RKO (cell line): ENCODE measurements at places on chromosomes 11 and 22.
A peak's percentile ranks its signal among the peaks of the same experiment; 100 is the strongest.

DNA sequence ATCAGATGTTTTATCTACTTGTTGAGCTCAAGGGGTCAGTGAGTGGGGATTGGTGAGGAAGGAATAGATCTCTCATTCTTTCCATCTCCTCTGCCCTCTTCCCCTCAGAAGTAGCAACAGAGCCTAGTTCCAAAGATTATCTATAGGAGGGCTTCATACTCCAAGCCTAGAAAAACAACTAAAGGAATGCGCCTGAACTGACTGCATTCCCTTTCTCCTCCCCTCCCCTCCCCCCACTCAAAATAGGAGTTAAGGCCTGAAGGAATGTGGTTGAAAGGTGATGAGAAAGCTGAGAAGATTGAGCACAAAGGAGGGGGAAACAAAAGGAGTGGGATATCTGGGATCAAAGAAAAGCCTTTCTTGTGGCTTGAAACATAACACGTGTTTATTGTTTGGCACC lies 10.5 kb downstream of the EMSY start:
- no peak for DNase-seq

DNA sequence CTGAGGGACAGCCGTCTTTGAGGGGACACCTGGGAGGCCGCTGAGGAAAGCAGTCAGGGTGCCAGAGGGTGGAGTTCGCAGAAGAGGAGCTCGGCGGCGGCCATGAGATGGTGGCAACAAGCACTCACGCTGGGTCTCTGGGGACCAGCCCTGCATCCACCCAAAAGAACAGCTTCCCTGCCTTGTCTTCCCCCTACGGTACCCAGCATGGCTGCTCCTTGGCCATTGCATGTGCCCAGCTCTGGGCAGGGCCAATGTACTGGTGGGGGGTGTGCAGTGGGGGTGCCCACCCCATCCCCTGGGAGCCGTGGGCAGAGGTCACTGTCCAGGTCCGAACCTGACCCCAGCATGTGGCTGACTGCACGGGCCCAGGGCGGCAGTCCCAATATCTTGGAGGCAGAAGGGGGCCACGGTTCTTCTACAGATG lies 42.3 kb downstream of the OSBPL5 start:
- no peak for DNase-seq

- DNase-seq: no peak
Measured at GRCh38 chr11:27153136-27153535, 112.5 kb downstream of the BBOX1 start.

DNA sequence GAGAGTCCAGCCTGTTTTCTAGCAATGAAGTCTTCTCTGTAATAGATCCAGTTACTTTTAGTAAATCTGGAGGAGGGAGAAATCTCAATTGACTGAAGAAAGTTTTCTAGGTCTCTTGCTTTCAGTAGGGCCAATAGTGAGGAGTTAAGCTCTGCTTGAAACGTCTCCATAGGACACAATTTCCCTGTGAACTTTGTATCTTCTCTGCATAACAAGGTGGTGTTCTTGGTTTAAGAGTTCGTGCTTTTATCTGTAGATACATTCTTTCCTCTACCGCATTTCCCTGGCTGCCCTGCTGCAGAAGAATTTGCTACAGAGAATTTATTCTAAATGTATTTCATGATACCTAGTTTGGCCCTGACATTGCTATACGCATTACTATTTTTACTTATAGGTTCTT lies 183.1 kb downstream of the ARHGAP42 start:
- no peak for DNase-seq

GRCh38 chr11:116830184-116830912 lies 641 bp downstream of the APOC3 start:
- no peak for DNase-seq

- DNase-seq: no peak
Measured at GRCh38 chr11:125516245-125516644, 20.2 kb upstream of the FEZ1 start.

GRCh38 chr11:44905131-44905866 lies 45.4 kb downstream of the TP53I11 start:
- no peak for DNase-seq

- DNase-seq: no peak
Measured at GRCh38 chr11:122594986-122595645, 60.4 kb upstream of the UBASH3B start.

GRCh38 chr22:17159504-17159951 lies 451 bp upstream of the HDHD5 start:
- peak; percentile 87 for DNase-seq

DNA sequence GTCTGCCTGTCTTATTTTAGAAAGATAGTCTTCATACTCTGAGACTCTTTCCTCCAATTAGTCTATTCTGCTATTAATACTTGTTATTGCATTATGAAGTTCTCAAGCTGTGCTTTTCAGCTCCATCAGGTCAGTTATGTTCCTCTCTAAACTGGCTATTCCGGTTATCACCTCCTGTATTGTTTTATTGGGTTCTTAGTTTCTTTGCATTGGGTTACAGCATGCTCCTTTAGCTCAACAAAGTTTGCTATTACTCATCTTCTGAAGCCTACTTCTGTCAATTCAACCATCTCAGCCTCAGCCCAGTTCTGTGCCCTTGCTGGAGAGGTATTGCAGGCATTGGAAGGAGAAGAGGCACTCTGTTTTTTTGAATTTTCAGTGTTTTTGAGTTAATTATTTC lies 21.0 kb upstream of the OR5AK2 start:
- DNase-seq: no peak
